Activated naive CD8-positive, alpha-beta T cell treated with anti-CD3 and anti-CD28 coated beads for 36 hours (primary cell): ENCODE measurements at places on chromosomes 13 and 19. TPM values are rescaled to one million over a fixed set of nuclear protein-coding genes. Genes with fewer than 3 reads are reported as not detected.

The RDH8 gene
- not detected for total RNA-seq

The NPAS1 gene
- total RNA-seq: 0.52 TPM

The CGB8 gene
- total RNA-seq: not detected

The ZNF813 gene
- total RNA-seq: 8.6 TPM

The ZNF534 gene
- not detected for total RNA-seq

The MATK gene
- 32.1 TPM for total RNA-seq

The KLHL26 gene
- 16.1 TPM for total RNA-seq

The LYPD3 gene
- total RNA-seq: 5.2 TPM

The HPN gene
- not detected for total RNA-seq

DNA sequence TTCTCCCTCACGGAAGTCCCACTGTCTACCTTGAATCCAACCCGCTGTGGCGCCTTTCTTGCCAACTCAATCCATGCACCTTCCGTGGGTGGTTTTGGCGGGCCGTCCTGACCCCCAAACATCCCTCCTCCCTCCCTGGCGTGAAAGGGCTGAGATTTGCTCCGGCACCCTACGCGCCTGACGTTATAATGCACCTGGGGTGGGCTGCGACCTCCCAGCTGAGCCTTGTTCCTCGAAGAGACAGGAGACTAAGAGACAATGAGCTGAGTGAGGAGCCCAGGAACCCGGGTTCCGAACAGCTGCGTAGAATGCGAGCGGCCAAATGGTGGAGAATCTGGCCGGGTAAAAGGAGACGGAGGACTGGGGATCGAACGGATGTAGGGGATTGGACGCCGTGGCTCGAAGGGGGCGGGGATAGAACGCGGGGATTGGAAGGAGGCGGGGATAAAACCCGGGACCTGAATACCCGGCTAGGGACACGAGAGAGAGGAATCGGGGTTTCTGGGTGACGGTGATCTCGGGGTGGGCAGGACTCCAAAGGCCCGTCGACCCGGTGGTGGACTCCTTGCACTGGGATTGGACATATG is at the start of gene CPT1C:
CPT1C (plus strand) TSS at position 461 of the 587 bp plus-strand sequence. CDS start 1,137 bp downstream, outside the sequence.
- H3K4me3 ChIP-seq: peak within 1 kb of the TSS; percentile 74
- peak within 1 kb of the TSS; percentile 77 for H3K27ac ChIP-seq
- H3K4me1 ChIP-seq: peaks cover 33% of the 10 kb centered on the region
- H3K27me3 ChIP-seq: peaks cover 26% of the 10 kb centered on the region

GRCh38 chr19:10517760-10518443 is 655 bp upstream of the S1PR5 start:
- no peaks in the 10 kb centered on the region for H3K36me3 ChIP-seq
- H3K27me3 ChIP-seq: peaks cover 71% of the 10 kb centered on the region
- peak overlapping the region; percentile 42 for H3K4me3 ChIP-seq
- H3K27ac ChIP-seq: no peak overlapping the region
- no peak for DNase-seq

DNA sequence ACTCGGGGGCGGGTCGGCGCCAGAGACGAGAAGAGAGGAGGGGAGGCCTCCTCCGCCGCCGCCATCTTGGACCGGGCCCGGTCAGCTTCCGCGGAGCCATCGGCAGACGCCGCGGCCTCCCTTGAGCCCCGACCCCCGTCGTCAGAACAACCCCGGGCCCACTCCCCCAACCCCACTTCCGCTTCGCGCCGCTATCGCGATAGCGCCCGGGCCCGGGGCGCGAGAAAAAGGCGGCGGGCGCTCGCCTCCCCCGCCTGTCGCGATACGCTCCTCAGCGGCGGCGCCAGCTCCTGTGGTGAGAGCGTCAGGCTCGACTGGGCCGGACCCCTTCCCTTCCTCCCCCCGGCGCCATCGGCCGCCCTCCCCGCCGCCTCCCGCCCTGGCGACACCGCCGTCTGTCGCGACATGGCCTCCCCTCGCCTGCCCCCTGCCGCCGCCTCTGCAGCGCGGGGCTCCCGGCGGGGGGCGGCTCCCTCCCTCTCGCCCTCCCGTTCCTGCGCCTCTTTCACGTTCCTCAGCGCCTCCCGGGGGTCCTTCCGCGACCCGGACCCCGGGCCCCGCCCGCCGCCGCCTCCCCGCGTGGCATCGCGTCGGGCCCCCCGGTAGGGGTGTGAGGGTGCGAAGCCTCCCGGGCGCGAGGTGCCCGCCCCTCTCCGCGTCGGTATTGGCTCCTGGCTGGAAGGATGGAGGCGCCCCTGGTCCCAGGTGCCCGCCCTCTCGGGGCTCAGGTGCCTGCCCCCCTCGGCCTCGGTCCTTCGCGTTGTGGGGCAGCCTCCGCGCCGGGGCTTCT is at the start of gene CNOT3:
CNOT3 (plus strand) TSS at position 64 of the 790 bp plus-strand sequence. CDS start 5,217 bp downstream, outside the sequence.
- H3K4me1 ChIP-seq: peaks cover 44% of the 10 kb centered on the region
- peaks cover 7% of the 10 kb centered on the region for H3K36me3 ChIP-seq
- H3K27ac ChIP-seq: peak within 1 kb of the TSS; percentile 92
- DNase-seq: peak; percentile 51
- peaks cover 10% of the 10 kb centered on the region for H3K27me3 ChIP-seq

DNA sequence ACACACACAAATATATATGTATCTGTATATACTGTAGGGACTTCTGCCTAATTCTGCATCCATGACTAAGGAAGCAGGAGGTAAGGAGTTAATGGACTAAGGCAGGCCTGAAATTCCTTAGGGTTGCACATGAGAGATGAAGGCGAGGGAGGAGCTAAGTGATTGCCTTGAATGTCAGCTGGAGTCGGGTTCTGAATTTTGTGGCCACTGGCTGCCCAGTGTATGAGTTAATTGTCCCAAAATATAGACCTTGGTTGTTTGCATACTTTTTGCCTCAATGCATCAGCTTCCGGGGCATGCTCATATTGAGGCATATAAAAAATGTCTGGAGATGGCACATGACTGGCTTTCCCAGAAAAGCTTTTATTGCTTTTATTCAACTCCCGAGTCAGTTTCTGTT is 245.5 kb downstream of the TDRD3 start:
- no peaks in the 10 kb centered on the region for H3K36me3 ChIP-seq
- H3K27ac ChIP-seq: no peak overlapping the region
- no peak for DNase-seq
- peaks cover 7% of the 10 kb centered on the region for H3K27me3 ChIP-seq
- no peak overlapping the region for H3K4me3 ChIP-seq

- peaks cover 14% of the 10 kb centered on the region for H3K4me1 ChIP-seq
- H3K27ac ChIP-seq: peak overlapping the region; percentile 94
Measured at GRCh38 chr19:1591421-1592023, 1.1 kb downstream of the MBD3 start.

- H3K27ac ChIP-seq: no peak overlapping the region
- H3K27me3 ChIP-seq: no peaks in the 10 kb centered on the region
- no peaks in the 10 kb centered on the region for H3K36me3 ChIP-seq
Measured at GRCh38 chr13:71634602-71635443, 232.2 kb downstream of the DACH1 start.

DNA sequence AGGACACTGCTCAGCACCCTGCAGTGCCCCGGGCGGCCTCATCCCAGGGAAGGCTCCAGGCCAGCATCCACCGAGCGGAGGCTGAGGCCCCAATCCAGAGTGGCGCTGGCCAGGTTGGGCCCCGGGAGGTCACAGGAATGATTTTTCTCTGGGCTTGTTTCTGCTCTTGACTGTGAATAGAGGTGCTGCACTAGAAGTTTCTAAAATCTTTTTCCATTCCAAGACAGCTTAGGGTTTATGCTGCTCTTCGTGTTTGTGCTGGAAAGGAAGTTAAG is 15.1 kb downstream of the KDM4B start:
- H3K4me1 ChIP-seq: peaks cover 25% of the 10 kb centered on the region
- no peak overlapping the region for H3K27ac ChIP-seq
- no peak overlapping the region for H3K4me3 ChIP-seq
- no peaks in the 10 kb centered on the region for H3K36me3 ChIP-seq
- DNase-seq: no peak

DNA sequence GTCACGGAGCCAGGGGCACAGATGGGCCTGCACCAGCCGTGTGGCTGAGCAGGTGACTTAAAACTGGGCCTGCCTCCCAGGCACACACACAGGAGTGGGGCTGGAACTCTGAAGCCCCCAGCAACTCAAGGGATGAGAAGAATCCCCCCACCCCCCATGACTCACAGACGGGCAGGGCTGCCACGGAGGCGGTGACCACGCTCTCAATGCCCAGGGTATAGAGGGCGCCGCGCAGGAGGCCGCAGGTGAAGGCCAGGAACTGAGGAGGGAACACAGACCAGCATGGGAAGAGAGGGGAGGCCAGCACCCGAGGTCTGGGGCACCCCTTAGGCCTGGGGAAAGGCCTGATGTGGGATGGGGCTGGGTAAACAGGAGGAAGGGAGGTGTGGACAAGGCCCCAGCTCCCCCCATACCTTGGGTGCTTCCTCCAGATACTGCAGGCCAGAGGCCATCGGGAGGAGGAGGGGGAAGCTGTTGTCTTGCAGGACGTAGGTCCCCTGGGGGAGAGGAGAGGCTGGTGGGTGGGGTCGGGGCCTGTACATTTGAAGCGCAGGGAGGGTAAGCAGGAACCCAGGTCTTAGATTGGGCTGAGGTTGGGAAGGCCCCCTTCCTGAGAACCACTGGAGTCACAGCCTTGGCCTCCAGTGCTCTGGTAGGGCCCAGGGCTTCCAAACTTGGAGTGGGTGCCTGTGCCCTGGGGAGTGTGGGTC is 3.1 kb upstream of the NKPD1 start:
- no peak for DNase-seq
- H3K36me3 ChIP-seq: no peaks in the 10 kb centered on the region
- H3K27ac ChIP-seq: peak overlapping the region; percentile 66
- no peaks in the 10 kb centered on the region for H3K27me3 ChIP-seq
- no peak overlapping the region for H3K4me3 ChIP-seq

DNA sequence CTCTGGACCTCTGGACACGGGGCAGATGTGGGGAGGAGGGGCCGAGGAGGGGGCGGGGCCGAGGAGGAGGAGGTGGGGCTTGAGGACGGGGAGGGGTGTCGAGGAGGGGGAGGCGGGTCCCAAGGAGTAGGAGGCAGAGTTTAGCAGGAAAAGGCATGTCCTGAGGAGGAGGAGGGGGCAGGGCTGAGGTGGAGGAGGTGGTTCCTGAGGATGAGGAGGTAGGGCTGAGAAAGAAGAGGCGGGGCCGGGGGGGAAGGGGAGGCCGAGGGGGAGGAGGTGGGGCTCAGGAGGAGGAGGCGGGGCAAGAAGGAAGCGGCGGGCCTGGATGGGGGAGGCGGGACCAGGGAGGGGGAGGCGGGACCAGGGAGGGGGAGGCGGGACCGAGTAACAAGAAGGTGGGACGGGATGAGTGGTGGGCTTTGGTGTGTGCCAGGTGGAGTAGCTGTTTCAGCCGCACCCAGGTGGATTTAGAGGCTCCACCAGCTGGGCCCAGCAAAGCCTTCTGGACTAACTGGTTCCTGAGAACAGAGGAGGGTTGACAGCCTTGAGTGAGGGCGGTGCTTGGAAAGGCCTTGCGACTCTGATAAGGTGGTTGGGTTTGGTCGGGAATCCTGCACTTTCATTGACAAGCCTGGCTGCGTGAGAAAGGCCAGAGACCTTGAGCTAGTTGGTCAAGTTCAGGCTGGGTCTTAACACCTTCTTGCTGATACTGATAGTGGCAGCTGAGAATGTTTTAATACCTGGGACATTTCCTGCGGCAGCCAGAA is 7.7 kb downstream of the TECR start:
- H3K4me1 ChIP-seq: peaks cover 28% of the 10 kb centered on the region
- peak; percentile 47 for DNase-seq
- no peak overlapping the region for H3K4me3 ChIP-seq
- H3K36me3 ChIP-seq: peaks cover 5% of the 10 kb centered on the region
- no peak overlapping the region for H3K27ac ChIP-seq

- peaks cover 65% of the 10 kb centered on the region for H3K4me1 ChIP-seq
- peaks cover 27% of the 10 kb centered on the region for H3K36me3 ChIP-seq
- H3K4me3 ChIP-seq: no peak overlapping the region
- DNase-seq: no peak
- no peaks in the 10 kb centered on the region for H3K27me3 ChIP-seq
- H3K27ac ChIP-seq: no peak overlapping the region
Measured at GRCh38 chr13:45468635-45469034, 3.9 kb downstream of the COG3 start.

GRCh38 chr13:28384789-28385188 is 110.1 kb downstream of the FLT1 start:
- no peak overlapping the region for H3K4me3 ChIP-seq
- H3K27ac ChIP-seq: no peak overlapping the region
- H3K36me3 ChIP-seq: no peaks in the 10 kb centered on the region
- peaks cover 4% of the 10 kb centered on the region for H3K4me1 ChIP-seq
- no peak for DNase-seq
- H3K27me3 ChIP-seq: no peaks in the 10 kb centered on the region

DNA sequence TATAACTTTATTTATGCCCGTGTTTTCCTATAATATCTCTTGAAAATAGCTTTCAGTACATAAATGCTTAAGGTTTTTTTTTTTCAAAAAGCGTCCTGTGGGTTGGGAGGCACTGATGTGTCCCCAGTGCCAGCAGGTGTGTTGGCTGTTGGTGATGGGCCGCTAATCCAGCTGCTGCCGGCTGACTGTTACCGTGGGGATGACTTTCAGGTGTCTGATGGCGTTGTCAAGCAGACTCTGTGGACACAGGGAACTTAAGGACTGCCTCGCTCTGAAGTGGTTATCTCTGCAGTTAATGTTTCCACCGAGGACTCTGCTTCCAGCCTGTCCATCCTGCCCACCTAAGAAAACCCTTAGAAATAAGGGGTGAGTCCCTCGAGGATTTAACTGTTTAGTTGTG is 94.5 kb downstream of the ANKRD10 start:
- DNase-seq: no peak
- no peak overlapping the region for H3K27ac ChIP-seq
- H3K27me3 ChIP-seq: peaks cover 8% of the 10 kb centered on the region
- peaks cover 9% of the 10 kb centered on the region for H3K36me3 ChIP-seq
- H3K4me3 ChIP-seq: no peak overlapping the region

DNA sequence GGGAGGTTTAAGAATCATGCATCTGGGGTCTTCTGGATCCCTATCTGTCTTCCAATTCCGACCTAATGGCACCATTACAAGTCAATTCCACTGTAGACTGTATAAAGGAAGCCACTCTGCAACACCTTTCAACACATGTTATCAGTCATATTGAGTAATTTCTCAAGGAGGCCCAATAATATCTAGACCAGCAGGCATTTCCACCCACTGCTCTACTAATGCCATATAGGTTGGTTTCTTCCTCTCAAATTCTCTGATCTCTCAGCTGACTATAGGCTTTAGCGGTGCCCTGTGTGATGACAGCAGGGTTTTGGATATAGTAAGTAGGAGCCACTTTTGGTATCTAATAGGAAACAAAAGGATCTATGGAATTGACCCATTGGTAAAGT is 12.4 kb upstream of the ITM2B start:
- H3K4me3 ChIP-seq: peak overlapping the region; percentile 80
- DNase-seq: no peak
- no peaks in the 10 kb centered on the region for H3K27me3 ChIP-seq
